ENCODE measurements at places on chromosomes 6 and 20. TPM values are rescaled to one million over a fixed set of nuclear protein-coding genes. Genes with fewer than 3 reads are reported as not detected.

Gene C6orf52
- 1.1 TPM for polyA plus RNA-seq

Gene PRIM2
- 9.7 TPM for polyA plus RNA-seq

Gene ZFP57
- 0.05 TPM for polyA plus RNA-seq

Gene RIMS1
- polyA plus RNA-seq = 0.09 TPM

DNA sequence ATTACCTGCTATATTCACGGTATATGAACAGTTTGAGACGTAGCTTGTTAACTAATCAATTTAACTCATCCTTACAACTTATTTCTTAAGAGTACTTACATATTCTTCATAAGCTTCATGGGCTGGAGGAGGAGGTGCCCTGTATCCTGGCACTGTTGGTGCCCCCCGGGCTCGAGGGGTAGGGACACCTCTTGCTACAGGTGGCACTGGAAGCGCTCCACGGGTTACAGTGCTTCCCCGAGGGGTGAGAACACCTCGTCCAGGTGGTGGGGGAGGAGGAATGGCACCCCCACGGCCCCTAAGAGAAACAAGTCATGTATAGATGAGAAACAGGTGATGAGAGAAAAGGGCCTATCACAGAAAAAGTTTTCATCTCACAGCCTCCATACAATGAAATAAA lies 391.5 kb downstream of the KHDRBS2 start:
- H3K27ac ChIP-seq = no peak overlapping the region
- no peak overlapping the region for H3K4me3 ChIP-seq
- no peaks in the 10 kb centered on the region for H3K36me3 ChIP-seq
- no peak for DNase-seq
- H3K4me1 ChIP-seq = no peaks in the 10 kb centered on the region
- no peaks in the 10 kb centered on the region for H3K27me3 ChIP-seq

DNA sequence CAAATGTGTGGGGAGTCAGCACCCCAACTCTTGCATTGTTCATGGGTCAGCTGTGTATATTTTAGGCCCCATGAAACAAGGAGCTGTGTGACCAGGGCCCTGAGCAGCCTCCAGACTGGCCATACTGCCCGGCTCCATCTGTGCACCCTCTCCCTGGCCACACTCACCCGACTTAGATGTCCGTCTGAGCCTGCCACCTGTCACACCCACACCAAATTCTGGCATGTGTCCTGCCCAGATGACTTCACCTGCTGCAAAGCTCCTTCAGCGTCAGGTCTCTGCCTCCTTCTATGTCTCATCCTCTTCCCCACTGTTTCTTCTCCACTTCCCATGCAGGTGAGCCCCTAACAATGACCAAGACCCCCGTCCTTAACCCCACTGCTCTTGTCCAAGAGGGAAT lies 88.1 kb upstream of the THBS2 start:
- H3K4me1 ChIP-seq = no peaks in the 10 kb centered on the region
- H3K27me3 ChIP-seq = no peaks in the 10 kb centered on the region
- DNase-seq = no peak

- peaks cover 9% of the 10 kb centered on the region for H3K4me1 ChIP-seq
- H3K27me3 ChIP-seq = no peaks in the 10 kb centered on the region
- H3K4me3 ChIP-seq = no peak overlapping the region
Observed at GRCh38 chr6:30219244-30219643, 6.0 kb upstream of the TRIM26 start.

DNA sequence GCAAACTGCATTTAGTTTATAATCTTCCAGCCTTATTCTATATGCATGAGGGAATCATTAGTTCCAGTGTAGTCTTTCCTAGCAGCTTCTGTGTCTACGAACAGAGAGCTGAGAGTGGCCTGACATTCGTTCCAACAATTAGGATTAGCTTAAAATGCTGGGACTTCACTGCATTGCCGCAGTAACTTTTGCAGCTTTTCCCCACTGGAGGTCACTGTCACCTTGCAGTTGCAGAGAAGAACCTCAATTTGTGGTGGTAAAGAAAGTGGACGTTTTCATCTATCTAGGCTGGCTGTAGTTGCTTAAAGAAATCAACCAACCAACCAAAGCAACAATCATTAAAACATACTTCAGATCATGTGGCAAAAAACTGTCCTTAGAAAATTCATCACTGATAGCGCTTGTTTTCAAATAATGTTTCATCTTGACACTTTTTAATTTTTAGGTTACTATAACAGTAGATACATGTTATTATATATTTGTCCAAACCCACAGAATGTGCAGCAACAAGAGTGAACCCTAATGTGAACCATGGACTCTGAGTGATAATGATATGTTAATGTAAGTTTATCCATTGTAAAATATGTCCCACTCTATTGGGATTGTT lies 12.2 kb downstream of the MYLK4 start:
- no peak overlapping the region for H3K27ac ChIP-seq
- no peaks in the 10 kb centered on the region for H3K36me3 ChIP-seq
- peak; percentile 36 for DNase-seq
- no peaks in the 10 kb centered on the region for H3K27me3 ChIP-seq

GRCh38 chr20:43726333-43726732 lies 469 bp downstream of the GTSF1L start:
- no peak overlapping the region for H3K27ac ChIP-seq
- H3K4me3 ChIP-seq = no peak overlapping the region
- H3K27me3 ChIP-seq = no peaks in the 10 kb centered on the region

DNA sequence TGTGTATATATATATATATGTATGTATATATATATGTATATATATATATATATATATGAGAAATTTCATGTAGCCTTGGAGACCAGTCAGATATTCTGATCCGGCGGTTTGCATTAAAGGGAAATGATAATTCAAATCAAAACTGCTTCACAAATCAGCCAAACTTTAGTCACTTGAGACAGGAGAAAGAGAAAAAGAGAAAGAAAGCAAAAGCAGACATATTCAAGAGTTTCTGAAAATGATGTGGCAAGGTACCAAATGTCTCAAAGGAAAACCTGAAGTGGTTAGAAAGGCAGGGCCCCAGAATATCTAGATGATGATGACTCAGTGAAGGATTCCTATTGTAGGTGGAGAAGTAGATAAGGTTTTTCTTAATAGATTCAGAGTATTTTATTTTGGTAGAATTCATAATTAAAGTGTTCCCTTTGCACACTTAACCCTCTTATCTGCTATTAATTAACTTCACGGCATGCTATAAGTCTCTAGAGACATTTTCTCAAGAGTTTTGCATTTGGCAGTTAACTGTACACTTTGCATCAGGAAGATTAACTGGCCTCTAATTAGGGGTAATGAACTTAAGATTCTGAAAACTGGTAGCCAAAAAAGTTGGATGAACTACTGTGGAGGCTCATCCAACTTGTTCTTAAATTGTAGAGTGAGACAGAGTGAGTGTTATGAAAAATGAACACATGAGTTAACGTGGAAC lies 50.1 kb upstream of the ASF1A start:
- DNase-seq = no peak
- H3K27me3 ChIP-seq = no peaks in the 10 kb centered on the region
- no peaks in the 10 kb centered on the region for H3K4me1 ChIP-seq
- H3K36me3 ChIP-seq = no peaks in the 10 kb centered on the region

Measured in thymus (tissue), 14 donors.